ENCODE measurements at places on chromosomes 3 and 15.

DNA sequence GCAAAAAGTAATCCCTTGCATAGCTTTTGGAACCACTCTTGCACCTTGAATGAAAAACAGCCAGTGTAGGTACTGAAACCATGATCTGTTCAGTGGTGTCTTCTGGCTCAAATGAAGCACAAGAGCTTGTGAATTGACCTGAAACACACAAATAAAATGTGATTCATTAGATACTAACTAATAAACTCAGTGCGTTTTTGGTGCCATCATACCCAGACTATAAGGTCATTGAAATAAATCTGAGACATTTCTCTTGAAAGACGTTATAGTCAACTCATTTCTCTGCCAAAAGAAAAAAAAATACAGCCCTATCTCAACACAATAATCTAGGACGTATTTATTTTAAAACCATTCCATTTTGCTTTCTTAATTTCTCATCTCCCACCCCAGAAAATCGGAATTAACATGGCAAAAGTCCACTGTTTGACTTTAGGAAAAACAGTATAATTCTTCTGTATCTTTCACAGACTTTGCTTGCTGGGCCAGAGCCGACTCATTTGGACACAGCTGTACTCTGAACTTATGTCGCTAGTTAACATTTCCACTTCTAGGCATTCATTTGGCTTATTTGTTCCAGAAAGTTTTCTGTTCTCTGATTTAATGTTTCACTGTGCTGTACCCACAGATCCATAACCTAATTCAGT, 284.9 kb upstream of the TBL1XR1 start:
- no peak for DNase-seq

DNA sequence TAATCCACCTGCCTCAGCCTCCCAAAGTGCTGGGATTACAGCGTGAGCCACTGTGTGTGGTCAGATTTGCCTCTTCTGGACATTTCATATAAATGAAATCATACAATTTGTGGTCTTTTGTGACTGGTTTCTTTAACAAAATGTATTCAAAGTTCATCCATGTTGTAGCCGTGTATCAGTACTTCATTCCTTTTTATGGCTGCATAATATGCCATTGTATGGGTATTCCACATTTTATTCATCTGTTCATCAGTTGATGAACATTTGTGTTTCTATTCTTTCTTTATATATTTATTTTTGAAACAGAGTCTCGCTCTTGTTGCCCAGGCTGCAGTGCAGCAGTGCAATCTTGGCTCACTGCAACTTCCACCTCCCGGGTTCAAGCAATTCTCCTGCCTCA, 25.8 kb downstream of the WDR76 start:
- no peak for DNase-seq

DNA sequence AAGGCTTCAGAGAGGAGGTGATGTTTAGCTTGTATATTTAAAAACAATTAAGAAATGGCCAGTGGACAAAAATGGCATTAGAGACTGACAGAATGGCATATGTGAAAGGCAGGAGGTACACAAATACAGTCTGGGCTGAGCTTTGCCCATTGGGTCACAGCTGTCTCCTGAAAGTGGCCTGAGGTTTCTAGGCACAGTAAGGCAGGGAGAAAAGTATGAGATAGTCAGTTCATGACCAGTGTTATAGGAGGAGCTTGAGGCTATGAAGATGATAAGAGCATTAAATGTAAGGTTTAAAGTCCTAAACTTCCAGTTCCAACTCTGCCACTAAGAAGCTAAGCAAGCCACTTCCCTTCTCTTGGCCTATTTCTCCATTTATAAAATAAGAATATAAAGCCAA, 111.2 kb upstream of the SETMAR start:
- no peak for DNase-seq

GRCh38 chr3:151371526-151371925, 13.0 kb downstream of the P2RY12 start:
- DNase-seq: no peak

GRCh38 chr3:165918657-165918979, 81.4 kb upstream of the BCHE start:
- no peak for DNase-seq

- DNase-seq: no peak
Measured at GRCh38 chr3:141808586-141808985, 45.4 kb downstream of the GRK7 start.

- no peak for DNase-seq
Measured at GRCh38 chr15:57118013-57118799, 199.8 kb downstream of the TCF12 start.

DNA sequence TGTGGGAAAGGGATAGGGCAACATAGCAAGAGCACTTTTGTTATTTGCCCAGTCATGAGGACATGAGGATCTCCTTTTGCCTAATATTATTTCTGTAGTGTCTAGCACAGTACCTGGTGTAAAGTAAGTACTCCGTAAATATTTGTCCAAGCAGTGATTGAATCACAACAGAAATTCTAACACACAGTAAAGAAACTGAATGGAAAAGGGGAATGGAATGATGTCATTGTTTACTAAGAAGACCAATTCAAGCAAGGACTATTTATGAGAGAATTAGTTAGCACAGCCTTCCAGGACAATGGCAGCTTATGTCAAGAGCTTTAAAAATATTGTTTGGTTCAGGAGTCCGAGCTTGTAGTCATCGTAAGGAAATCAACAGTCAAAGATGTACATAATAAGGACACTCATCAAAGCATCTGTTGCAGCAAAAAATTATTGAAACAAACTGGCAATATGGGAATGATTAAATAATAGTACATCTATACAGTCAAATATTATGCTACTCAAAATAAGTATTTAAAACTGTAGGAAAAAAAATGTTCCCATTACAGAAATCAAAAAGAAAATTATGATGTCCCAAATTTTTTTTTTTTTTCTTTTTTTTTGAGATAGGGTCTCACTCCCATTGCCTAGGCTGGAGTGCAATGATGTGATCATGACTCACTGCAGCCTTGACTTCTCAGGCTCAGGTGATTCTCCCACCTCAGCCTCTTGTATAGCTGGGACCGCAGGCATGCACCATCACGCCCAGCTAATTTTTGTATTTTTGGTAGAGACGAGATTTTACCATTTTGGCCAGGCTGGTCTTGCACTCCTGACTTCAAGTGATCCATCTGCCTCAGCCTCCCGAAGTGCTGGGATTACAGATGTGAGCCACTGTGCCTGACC, 17.9 kb downstream of the CAPN7 start:
- DNase-seq: no peak

DNA sequence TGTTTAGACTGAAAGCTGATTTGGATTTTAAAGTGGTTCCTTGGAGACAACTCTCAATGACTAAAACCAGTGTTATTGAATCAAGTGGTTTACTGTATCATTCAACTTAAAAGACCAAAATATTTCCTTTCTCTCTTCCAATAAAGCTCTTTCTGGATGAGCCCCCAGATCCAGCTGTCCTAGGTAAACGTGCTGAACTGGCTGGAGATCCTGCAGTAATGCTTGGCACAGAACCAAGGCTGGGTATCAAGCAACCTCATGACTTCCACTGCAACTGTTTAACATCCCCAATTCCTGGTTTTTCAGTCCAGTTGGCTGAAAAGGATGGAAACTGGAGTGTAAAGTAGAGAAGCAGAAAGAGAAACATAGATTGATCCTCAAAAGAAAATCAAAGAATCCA, 28.9 kb downstream of the SEC22C start:
- DNase-seq: no peak

DNA sequence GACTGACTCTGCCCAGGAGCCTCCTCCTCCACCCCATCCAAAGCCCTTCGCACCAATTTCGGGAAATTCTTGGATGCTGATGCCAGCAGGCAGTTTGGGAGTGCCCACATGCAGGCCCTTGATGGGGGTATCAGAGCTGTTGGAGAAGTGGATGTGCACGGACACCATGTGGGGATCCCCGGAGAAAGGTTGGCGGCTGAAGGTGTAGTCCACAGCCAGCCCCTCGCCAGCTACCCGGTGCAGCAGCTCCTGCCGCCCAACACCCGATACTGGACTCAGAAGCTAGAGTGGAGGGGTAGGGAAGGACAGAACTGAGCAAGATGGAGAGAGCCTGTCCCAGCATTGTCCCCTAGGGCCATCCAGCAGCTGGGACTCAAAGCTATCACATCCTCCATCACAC, 15.5 kb upstream of the CPEB1 start:
- no peak for DNase-seq

- DNase-seq: peak; percentile 50
Measured at GRCh38 chr15:45456212-45457106, 66.1 kb downstream of the SLC30A4 start.

DNA sequence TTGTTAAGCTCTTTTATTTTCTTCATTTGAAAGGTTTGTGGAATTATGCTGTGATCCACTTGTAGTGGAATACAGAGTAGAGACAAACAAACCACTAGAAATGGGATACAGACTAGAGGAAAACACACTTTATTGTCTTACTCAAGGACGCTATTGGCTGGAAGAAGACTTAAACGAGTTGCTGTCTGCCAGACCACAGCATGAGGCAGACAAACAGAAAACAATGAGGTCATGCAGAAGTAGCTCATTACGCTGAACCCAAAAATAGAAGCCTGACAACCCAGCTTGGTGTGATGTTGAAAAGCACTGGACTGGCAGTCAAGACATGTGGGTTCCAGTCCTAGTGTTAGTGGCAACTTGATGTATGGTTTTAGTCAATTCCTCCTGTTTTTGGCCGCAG, 62.4 kb upstream of the P3H2 start:
- no peak for DNase-seq

- DNase-seq: no peak
Measured at GRCh38 chr3:11410564-11410963, 138.4 kb downstream of the ATG7 start.

DNA sequence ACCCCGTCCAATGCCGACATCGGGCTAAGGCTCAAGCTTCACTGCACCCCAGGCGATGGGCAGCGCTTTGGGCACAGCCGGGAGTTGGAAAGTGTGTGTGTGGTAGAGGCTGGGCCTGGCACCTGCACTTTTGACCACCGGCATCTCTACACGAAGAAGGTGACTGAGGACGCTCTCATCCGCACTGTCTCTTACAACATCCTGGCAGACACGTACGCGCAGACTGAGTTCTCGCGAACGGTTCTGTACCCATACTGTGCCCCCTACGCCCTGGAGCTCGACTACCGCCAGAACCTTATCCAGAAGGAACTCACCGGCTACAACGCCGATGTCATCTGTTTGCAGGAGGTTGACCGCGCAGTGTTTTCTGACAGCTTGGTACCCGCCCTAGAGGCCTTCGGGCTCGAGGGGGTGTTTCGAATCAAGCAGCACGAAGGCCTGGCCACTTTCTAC, 1.0 kb downstream of the PDE12 start:
- DNase-seq: no peak

DNA sequence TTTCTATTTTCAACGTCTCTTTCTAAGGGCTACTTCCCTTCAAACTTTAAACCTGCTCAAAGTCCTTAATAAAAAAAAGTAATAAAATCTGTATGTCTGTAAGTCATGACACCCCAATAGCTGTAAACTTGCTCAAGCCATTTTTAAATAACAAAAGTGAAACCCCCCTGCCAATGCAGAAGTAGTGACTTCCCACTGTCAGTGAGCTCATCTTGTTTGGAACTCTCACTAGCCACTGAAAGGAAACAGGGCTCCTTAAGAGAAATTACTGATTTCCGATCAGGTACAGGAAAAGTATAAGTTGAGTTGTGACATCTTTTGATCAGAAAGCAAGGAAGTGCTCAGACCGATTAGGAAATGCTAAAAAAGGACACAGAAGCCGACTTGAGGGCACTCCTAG, 27.6 kb upstream of the GPR171 start:
- no peak for DNase-seq

DNA sequence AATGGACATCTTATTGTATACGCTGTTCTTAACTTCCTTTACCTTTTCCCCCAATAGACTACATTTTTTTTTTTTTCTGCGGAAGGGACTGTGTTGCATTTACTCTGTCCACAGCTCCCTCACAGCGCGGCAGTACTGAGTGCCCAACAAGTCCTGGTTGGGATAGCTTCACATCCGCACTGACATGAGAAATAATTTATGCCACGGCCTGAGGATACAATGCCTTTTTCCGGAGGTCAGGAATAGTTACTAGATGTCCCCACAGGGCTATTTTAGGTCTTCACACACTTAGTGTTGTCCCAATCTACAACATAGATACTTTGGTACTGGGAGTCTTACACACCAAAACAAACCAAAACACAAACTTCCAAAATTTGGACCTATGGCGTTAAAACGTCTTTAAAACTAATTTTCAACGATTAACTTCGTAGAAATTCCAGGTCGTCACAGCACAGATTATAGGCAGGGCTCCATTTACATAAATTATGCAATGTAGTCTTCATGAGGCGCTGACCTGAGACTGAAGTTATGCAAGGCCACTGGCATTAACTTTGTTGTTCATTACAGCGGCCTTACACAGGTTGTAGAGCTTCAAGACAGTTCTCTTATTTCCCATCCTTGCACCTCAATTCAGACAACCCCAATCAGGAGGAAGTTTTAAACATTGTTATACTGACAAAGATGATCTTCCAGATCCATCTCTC, 989 bp upstream of the PPIB start:
- DNase-seq: no peak

- DNase-seq: no peak
Measured at GRCh38 chr3:171192176-171192854, 165.8 kb upstream of the SLC2A2 start.

DNA sequence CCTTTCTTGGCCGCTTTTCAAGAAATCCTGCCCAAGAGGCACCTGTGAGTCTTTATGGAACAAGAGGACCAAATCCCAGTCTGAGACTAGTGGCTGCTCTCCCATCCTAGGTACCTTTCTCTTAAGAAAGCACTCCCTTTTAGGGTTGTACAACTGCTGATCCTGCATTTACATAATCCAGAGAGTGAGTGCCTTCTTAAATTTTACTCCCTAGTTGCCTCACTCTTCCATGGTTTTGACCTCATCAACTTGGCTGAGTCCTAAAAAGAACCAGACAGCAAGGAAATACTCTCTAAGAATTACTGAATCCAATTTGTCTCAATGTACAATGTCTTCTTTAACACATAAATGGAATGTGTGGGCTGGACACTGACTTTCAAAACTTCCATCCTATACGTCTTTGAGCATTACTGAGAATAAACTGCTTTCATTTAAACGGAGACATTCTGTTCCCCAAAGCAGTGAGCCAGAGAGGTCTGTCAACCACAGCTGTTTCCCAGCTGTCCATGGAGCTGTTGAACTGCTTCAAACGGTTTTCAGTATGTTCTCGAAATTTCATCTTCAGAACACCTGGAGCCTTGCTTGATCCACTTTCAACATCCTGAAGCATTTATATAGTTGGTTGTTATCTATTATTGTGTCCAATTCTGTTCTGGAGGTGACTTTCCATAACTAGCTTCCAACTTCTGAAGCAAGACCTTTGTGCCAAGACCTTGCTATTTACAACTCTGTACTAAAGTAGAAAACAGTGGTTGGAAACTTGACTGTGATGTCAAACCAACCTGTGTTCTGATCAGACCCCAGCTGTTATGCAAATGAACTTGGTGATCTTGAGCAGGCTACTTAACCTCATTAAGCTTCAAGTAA, 179.1 kb downstream of the SLC9A9 start:
- no peak for DNase-seq

GRCh38 chr3:167750272-167750971, 14.9 kb downstream of the SERPINI1 start:
- peak; percentile 2 for DNase-seq

Data from T-helper 1 cell (primary cell).